Amniotic epithelial cell (primary cell): ENCODE measurements at places on chromosomes 4 and X.

DNA sequence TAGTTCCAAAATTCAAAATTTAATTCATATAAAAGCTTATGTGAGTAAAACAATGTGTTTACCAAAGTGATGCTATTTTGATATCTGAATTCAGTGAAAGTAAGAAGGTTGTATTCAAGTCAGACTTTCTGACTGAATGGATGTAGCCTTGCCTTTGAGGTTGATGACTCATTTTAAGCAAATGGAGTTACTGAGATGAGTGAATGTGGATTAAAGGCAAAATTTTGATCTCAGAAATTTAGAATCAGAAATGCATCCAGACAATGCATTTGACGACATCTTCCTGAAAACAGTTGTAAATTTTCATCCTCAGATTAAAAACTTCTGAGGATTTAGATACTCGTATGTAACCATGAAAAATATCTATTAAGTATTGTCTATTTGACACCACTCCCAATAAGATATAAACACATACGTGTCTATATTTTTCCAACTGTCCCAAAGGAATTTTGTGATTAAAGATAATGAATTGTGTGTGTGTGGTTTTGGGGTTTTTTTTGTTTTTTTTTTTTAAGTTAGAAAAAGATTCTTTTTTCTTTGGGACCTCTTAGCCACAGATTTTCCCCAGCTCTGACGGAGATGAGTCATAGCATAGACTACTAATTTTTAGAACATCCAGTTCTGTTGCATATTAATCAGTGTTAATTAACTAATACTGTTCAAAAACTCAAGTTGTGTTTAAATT, 34.4 kb downstream of the NFKB1 start:
- DNase-seq = peak; percentile 75

DNA sequence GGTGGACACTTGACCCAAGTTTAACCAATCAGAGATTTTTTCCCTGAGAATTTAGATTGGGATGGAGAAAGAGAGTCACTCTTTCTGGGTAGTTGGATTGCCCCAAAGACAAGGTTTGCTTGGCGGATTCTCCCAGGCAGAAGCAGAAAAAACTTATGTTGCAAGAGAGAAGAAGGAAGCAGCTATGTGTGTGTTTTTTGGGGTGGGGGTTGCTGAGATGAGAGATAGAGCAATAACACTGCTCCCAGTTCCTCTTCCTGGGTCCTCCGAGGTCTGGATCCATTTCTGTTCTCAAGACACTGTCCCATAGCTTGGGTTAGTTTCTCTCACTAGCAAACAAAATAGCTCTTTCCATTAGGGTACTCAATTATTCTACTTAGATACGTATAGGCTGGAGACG, 222.1 kb downstream of the STIM2 start:
- DNase-seq = no peak

DNA sequence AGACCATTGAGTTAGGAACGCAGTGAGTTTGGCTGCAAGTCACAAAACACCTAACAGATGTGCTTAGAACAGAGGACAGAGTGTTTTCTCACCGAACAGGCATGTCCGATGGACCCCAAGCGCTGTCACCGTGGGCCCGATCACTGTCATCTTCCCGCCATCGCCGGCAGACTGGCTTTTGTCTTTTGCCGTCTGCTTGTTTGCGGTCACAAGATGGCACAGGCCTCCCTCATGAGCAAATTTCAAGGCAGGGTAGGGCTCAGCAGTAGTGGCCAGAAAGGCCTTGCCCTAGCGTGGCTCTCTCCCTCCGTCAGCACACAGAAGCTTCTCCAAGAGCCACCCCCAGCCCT, 21.4 kb upstream of the MRFAP1 start:
- DNase-seq = no peak

DNA sequence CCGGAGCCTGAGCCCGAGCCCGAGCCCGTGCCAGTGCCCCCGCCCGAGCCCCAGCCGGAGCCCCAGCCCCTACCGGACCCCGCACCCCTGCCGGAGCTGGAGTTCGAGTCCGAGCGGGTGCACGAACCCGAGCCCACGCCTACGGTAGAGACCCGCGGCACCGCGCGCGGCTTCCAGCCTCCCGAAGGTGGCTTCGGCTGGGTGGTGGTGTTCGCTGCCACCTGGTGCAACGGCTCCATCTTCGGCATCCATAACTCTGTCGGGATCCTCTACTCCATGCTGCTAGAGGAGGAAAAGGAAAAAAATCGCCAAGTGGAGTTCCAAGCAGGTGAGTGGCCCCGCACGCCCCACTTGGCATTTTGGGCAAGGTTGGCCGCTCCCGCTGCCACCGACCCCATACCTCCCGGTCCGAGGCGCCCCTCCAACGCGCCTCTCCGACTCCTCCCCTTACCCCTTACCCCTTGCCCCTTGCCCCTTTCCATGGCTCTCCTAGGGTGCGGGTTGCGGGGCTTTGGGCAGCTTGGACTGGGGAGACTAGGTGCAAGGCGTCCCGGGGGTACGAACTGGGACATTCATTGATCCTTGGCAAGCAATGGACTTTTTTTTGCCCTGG, 553 bp downstream of the SLC16A2 start:
- peak; percentile 9 for DNase-seq

DNA sequence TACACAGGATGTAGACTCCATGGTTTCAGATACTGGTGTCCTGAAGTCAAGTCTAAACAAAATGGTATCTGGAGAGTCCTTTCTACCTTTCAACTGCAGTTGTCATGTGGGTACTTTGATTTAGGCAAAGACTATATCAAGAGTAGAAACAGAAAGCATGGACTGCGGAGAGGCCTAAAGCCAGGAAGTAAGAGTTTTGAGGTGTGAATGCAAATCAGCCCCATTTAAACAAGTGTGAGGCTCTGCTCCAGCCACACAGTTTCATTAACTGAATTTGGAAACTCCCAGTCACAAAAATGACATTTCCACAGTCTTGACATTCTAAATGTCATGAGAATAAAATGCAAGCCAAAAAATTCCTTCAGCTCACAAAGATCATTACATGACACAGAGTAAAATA, 87.2 kb upstream of the MCF2 start:
- no peak for DNase-seq

DNA sequence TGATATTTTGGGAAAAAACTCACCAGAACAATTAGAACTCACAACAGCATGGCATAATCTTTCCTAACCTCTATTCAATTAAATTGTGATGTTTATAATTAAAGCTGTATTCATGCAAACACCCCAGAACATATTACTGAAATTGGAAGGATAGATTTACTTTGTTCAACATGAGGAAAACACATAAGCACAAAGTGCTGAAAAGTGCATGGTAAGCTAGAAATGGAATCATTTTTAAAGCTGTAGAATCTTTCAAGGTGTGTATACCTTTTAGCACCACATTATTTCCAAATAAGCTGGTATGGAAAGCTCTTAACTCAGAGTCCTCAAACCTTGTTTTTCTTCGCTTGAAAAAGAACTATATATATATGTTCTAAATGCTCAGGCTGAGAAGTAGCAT, 90.8 kb upstream of the NAP1L5 start:
- no peak for DNase-seq

DNA sequence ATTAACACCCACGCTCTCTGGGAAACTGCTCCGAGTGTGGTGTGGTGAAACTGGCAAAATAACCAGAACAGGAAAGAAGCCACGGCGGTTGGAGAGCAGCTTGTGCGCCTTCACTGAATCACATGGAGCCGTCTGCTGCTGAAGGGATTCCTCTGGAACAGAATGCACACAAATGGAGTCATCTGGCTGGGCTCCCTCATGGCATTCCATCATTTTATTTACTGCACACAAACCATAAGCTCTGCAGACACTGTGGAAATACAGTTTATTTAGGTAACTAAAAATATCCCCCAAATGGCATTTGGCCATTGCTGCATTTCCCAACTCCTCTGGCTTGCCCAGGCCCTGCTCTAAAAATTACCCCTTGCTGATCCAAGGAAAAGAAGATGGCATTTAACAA, 187.0 kb upstream of the S100G start:
- DNase-seq = peak; percentile 41

DNA sequence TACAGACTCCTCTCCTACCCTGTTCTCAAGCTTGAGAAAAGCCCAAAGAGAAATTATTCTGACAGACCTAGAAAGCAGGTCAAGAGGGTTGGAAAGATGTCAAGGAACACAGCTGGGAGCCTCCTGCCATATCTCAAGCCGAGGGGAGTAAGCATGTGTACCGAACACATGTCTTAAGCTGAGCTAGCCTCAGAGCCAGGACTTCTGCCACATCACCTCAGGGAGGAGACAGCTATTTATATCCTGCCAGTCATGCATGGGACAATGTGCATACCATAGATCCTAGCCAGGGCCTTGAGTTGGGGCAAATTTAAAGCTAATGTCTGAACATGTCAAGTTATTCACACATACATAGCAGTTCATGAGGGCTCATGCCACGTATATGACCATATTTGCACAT, 11.8 kb downstream of the TMEM31 start:
- peak; percentile 39 for DNase-seq

DNA sequence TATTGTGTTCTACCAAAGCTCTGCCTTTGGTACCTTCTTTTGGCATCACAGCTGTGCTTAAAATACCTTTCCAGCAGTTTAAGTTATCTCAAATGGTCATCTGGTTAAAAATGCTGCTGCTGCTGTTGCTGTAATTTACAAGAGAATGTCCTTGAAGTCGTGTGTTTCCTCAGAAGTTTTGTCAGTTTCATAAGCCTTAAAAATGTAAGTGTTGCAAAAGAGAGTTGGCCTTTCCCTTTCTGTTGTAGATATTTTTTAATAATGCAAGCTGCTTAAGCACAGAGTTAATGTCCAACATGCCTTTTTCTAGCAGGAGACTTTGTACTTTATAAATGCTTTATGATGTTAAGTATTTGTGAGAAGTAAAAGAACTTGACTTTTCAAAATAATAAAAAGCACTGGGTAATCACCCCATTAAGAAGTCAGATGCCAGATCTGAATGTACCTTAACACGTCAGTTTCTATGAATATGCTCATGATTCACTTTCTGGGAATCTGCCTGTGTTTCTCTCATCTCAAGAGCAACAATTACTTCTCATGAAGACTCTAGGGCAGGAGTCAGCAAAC, 35.3 kb upstream of the TENM3 start:
- DNase-seq = peak; percentile 96

DNA sequence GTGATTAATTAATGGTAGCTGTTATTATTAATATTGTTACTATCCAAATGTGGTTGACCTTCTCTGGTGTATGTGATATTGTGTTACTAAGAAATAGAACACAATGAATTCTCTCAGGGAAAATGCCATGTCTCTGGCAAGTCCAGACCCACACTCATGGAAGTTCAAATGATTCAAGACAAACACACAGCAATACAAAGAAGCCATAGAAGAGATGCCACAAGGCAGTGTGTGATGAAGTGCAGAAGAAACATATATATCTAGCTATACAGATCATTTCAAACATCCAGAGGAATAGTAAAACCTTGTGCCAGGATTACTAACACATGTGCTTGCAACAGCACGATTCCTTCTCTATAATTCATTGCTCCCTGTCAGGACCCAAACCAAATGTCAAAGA, 93.1 kb upstream of the SOD3 start:
- DNase-seq = no peak

GRCh38 chr4:153651587-153651986, 32.5 kb upstream of the TLR2 start:
- DNase-seq = no peak

DNA sequence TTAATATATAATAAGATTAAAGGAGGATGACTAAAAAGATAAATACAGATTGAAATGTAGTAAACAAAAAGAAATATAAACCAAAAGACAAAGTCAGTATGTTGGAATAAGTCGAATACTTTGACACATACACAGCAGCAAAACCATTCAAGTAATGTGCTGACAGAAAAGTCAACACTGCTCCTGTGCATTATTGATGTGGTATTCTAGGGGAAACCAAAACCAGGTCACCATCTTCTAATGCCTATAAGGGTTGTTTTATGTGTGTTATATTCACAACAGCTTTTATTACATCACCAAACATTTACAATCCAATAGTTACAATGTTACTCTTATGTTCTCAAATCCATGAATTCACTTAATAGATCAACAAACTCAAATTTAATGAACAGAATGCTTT, 111.8 kb upstream of the DKK2 start:
- no peak for DNase-seq

DNA sequence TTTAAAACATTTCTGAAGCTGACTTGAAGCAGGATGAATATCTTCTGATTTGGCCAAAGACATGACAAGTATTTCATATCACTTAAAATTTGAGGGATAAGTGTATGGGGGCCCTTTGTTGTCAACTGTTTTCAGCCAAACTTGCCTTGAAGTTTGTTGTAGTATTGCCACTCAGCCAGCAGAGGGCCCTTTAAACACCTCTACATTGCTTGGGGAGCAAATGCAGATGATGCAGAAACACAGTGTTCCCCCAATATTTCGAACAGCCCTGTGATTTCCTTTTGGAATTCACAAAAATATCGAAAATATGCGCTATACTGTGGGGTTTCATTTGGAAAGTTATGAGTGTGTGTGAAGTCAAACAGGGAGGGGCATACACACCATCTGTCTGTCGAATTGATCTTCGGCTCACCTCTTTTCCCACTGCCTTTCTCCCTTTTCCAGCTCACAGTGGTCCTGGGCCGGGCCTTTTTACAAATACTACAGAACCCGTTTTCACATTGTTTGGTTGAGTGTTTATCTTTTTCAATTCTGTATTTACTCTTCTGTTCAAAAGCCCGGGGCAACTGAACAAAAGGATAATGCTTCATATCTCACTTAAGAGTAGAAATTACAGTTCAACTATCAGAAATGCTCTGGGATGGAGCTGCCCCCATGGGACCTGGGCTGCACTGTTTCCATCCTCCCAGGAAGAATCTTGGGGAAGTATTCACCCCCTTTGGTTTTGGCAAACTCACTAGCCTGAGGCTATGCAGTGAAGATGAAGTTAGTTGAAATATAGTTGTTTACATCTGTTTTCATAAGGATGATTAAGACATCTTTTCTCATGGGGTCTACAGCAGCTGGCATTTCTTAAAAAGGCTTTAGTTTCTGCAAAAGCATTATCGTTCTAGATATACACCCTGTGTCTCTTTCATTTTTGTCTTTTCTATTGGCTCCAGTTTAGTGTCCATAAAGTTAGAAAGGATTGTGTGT, 137.6 kb downstream of the EGF start:
- DNase-seq = peak; percentile 45

DNA sequence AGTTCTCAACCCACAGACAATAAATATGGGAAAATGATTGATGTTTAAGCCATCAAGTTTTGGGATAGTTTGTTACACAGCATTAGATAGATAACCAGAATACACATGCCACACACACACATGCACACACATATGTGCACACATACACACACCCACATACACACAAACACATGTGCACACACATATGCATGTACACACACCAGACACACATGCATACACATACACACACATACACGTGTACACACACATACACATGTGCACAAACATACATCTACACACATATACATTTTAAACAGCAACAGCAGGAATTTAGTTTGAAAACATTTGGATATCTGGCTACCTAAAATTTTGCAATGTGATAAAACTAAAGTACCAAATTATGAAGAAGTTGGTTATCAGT, 42.7 kb upstream of the TMEM150C start:
- DNase-seq = no peak

- no peak for DNase-seq
Observed at GRCh38 chrX:75335127-75335458, 61.2 kb downstream of the UPRT start.

GRCh38 chr4:136088211-136088867, 1444.0 kb downstream of the PCDH18 start:
- DNase-seq = no peak
